IMR-90 (cell line): ENCODE measurements at places on chromosomes 6 and 20.

GRCh38 chr6:2962004-2962403 is 9.4 kb downstream of the SERPINB6 start:
- H3K27ac ChIP-seq = no peak overlapping the region
- DNase-seq = no peak
- no peak overlapping the region for H3K4me3 ChIP-seq
- H3K27me3 ChIP-seq = no peaks in the 10 kb centered on the region

DNA sequence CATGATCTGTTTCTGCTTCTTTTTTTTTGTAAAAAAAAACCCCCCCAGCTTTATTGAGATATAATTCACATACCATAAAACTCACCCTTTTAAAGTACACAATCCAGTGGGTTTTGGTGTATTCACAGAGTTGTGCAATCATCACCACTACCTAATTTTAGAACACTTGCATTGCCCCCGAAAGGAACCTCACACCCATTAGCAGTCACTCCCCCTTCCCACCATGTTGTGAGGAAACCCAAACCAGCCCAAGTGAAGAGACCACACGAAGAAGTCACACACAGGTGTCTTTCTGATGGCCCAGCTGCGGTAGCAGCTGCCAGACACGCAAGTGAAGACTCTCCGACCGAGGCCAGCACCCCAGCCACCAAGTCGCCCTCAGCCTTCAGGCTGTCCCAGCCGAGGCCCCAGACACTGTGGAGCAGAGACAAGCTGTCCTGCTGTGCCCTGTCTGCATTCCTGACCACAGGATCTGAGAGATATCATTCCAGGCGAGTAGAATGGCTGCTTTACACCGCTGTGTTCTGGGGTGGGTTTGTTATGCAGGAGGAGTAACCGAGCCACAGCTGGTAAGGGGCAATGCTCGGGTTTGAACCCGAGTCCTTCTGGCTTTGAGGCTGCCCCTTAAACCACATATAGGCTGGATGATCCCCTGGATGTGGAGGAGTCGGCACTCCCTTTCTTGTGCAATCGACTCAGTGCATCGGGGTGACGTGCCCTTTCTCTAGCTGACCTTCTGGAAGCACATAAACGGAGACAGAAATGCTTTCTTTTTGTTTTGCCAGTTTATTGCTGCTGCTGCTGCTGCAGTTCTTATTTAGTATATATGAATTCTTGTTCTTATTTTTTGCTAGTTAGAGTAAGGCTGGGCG is 59.1 kb upstream of the PTPN1 start:
- H3K4me3 ChIP-seq = peak overlapping the region; percentile 5; the same call in 1 of the 2 replicates
- DNase-seq = peak; percentile 46
- peaks cover 18% of the 10 kb centered on the region for H3K4me1 ChIP-seq
- H3K27ac ChIP-seq = peak overlapping the region; percentile 54

DNA sequence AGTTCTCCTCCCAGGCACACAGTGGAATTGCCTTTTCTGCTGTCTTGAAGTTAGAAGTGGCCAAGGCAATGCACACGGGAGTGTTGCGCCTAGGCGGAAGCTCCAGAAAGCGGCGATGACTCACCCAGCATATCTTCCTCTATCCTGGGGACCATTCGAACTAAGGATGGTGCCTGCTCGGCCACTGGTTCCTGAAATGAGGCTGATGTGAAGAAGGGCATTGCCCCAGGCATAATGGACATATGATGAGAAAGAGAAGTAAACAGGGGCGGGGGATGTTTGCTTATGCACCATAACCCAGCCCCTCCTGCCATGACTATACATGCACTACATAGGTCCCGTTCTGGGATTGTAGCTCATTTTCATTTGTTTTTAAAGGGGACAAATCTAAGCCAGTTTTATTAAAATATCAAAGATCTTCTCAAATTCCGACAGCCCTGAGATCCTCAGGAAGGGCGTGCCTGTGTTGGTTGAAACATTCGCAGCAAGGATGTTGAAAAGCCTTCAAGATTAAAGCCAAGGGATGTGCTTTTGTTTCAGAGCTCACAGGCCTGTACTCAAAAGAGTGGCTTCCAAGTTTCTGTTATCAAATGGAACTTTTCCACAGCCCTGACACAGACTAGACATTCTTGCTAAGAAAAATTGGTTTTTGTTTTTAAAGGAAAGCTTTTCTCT is 218.5 kb downstream of the LY86 start:
- no peaks in the 10 kb centered on the region for H3K36me3 ChIP-seq
- no peak for DNase-seq
- H3K4me1 ChIP-seq = peaks cover 4% of the 10 kb centered on the region
- no peak overlapping the region for H3K27ac ChIP-seq
- no peak overlapping the region for H3K4me3 ChIP-seq

DNA sequence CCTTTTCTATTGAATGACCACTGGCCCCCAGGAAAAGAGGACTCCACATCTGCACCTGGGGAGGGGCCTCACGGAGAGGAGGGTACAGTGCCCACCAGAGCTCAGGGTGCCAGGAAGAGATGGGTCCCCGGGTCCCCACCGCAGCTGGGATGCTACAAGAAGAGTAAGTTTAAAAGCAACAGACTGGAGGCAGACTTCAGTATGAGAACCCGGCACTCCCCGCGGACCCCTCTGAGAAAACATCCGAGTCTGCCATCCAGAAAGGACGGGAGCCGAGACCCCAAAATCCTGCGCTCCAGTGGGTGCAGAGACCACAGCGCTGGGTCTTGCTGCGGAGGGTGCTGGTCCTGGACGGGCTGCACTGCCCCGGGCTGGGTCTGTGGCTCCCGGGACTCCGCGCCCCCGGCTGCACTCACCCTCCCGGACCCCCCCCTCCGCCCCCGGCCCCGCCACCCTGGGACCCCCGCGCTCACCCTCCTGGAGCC is 350 bp downstream of the HELZ2 start:
- peak overlapping the region; percentile 85 for H3K4me3 ChIP-seq
- H3K36me3 ChIP-seq = peaks cover 7% of the 10 kb centered on the region; the same call in 1 of the 2 replicates
- no peaks in the 10 kb centered on the region for H3K27me3 ChIP-seq
- DNase-seq = no peak
- peaks cover 10% of the 10 kb centered on the region for H3K4me1 ChIP-seq

DNA sequence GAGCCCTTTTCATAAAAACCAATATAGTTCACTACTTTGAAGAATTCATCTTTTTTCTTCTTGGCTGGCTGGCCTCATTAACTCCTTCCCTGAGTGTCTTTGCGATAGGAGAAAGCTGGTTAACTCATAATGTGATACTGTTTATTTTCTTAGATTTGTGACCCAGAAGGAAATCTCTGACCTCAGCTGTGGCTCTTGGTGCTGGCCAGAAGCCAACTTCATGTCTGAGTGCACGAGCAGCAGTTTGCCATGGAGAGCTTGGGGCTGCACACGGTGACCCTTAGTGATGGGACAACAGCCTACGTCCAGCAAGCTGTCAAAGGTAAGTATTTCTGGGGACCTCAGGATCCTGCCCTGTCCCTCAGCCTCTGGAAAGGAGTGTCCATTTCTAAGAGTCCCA is 16.7 kb upstream of the DEF6 start:
- DNase-seq = peak; percentile 48
- H3K4me3 ChIP-seq = no peak overlapping the region
- no peak overlapping the region for H3K27ac ChIP-seq
- peaks cover 11% of the 10 kb centered on the region for H3K36me3 ChIP-seq
- H3K27me3 ChIP-seq = no peaks in the 10 kb centered on the region

GRCh38 chr20:1465470-1466210 is 1.0 kb downstream of the NSFL1C start:
- H3K4me1 ChIP-seq = peaks cover 10% of the 10 kb centered on the region
- H3K27me3 ChIP-seq = peaks cover 2% of the 10 kb centered on the region; the same call in 1 of the 2 replicates
- H3K4me3 ChIP-seq = peak overlapping the region; percentile 96
- peaks cover 12% of the 10 kb centered on the region for H3K36me3 ChIP-seq
- no peak overlapping the region for H3K27ac ChIP-seq

GRCh38 chr6:156231026-156231765 is 546.0 kb upstream of the ARID1B start:
- H3K27me3 ChIP-seq = no peaks in the 10 kb centered on the region
- no peak overlapping the region for H3K4me3 ChIP-seq
- DNase-seq = no peak
- no peaks in the 10 kb centered on the region for H3K36me3 ChIP-seq
- no peak overlapping the region for H3K27ac ChIP-seq

- H3K4me3 ChIP-seq = no peak overlapping the region
- H3K27ac ChIP-seq = no peak overlapping the region
- no peaks in the 10 kb centered on the region for H3K4me1 ChIP-seq
- no peaks in the 10 kb centered on the region for H3K27me3 ChIP-seq
Measured at GRCh38 chr6:167027308-167027707, 28.1 kb downstream of the CEP43 start.

DNA sequence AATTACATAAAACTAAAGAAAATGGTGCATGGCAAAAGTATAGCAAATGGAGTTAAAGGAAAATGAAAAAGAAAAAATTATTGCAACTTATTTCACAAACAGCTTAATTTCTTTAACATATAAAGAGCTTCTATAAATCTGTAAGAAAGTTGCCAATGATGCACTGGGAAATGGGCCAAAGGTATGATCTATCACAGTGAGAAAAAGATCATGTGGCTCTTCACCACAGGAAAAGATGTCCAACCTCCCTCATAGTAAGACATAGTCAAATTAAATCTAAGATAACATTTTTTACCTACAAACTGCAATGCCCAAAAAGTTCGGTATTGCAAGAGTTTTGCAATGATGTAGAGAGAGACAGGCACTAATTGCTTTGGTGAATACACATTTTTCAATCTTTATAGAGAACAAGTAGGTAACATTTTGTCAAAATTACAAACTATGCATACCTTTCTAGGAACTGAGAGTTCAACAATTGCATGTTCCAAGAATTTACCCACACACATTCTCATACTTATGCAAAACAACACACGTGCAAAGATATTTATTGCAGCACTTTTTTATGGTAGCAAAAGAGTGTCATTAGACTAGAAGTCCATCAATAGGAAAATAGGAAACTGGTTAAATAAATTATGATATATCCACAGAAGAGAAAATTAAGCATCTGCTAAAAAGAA is 372.6 kb downstream of the QKI start:
- H3K27ac ChIP-seq = no peak overlapping the region
- no peaks in the 10 kb centered on the region for H3K36me3 ChIP-seq
- H3K27me3 ChIP-seq = peaks cover 5% of the 10 kb centered on the region
- DNase-seq = no peak

DNA sequence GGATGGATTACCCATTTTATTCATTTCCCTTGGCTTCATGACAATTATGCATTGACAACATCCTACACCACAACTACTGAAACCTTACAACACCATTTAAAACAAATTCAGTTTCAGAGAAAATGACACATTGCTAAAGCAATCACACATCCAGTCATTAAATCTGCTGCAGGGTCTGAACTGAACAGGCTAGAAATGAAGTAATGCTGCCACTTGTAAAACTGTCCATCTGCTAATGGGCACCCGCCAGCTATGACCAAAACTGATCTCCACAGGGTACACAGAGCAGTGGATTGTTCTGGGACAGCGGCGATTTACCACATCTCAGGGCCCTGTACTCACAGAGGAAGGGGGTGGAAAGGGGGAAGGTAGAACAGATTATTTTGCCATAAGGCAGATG is 172.9 kb upstream of the FBXL4 start:
- H3K4me3 ChIP-seq = no peak overlapping the region
- H3K27me3 ChIP-seq = no peaks in the 10 kb centered on the region
- no peaks in the 10 kb centered on the region for H3K4me1 ChIP-seq
- H3K27ac ChIP-seq = no peak overlapping the region

DNA sequence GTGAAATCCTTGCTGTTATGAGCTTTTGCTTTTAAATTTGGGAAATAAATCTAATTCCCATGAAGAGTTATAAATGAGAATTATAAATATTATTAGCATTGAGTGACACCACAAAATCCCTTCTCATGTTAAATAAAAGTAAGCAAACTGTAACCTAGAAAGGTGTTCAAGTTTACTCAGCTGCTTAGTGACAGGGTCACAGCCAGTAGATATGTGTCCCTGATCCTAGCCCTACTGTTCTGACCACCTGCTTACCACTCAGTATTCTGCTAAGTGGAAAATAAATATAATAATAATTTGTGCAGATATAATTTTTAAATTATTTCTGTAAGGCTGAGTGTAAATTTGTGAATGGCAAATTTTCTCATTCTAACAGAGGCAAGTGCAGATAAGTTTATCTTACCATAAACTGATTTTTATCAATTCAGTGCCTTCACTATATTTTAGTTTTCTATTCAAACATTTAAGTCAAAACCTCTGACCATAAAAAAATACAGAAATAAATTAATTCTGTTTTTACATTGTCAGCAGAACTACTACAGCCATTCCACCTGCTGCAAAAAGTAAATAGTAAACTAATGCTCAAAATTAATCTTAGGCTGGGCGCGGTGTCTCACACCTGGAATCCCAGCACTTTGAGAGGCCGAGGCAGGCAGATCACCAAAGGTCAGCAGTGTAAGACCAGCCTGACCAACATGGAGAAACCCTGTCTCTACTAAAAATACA is 118.2 kb downstream of the TENT5A start:
- no peak for DNase-seq
- no peak overlapping the region for H3K27ac ChIP-seq
- no peaks in the 10 kb centered on the region for H3K27me3 ChIP-seq

DNA sequence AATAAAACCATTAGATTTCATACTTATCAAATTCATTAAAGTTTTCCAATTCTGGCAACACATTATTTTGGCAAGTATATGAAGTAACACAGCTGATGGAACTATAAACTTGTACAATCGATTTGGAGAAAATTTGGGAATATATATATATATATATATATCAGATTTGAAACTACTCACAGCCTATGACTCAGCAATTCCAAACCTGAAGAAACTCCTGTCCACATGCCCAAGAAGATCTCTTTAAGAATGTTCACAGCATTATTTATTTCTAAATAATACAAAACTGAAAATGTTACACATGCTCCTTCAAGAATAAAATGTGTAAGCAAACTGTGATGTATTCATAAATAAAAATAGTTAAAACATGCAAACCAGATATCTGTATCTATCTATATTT is 270.1 kb downstream of the TFAP2A start:
- H3K4me3 ChIP-seq = no peak overlapping the region
- H3K27ac ChIP-seq = no peak overlapping the region
- no peaks in the 10 kb centered on the region for H3K36me3 ChIP-seq

DNA sequence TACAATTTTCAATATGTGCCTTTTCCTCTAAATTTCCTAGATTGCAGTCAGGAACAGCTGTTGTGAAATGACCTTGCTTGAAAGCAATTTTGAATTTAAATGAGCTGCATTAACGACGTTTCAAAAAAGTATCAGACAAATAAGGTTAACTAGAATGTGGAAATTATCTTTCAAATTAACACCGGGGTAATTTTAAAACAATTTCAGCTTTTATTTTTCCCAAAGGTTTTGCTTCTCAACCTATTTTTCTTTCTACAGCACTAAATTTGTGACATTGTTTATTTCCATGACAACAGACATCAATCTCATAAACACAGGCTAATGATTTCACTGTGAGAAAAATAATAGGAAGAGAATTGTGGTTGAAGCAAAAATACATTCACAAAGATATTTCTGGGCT is 38.5 kb downstream of the COL12A1 start:
- H3K27me3 ChIP-seq = no peaks in the 10 kb centered on the region
- H3K27ac ChIP-seq = no peak overlapping the region; the same call in 1 of the 2 replicates
- peaks cover 29% of the 10 kb centered on the region for H3K36me3 ChIP-seq
- no peak for DNase-seq
- peaks cover 7% of the 10 kb centered on the region for H3K4me1 ChIP-seq

- H3K36me3 ChIP-seq = no peaks in the 10 kb centered on the region
- DNase-seq = no peak
- H3K27me3 ChIP-seq = no peaks in the 10 kb centered on the region
Measured at GRCh38 chr20:46740214-46740609, 30.8 kb downstream of the SLC2A10 start.

GRCh38 chr6:158338311-158339112 is 26.2 kb downstream of the TULP4 start:
- H3K4me3 ChIP-seq = no peak overlapping the region
- no peak for DNase-seq
- H3K36me3 ChIP-seq = no peaks in the 10 kb centered on the region
